Anterior cingulate cortex (tissue), 58 donors: ENCODE measurements at places on chromosomes 5 and 9.

- DNase-seq: peak; percentile 61
These were observed 10.2 kb downstream of the HAND1 start for GRCh38 chr5:154467655-154468354.

GRCh38 chr5:159972538-159973362, 36.2 kb upstream of the TTC1 start:
- no peak for DNase-seq

DNA sequence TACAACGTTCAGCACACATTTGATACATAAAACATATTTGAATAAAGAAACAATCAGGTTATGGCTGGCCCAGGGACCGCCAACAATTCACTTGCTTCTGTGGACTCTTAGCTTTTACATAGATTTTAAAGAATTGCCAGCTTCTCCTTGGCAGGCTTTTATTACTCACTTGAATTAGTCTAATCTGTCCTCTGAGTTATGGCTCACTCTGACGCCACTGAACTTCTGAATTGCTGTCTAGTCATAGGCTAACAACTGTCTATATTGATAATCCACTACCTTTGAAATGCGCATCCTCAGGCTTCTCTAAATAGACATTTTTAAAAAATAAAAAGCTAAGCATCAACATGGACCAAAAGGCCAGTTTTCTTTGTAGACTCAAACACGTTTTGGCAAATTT, 317.4 kb upstream of the SGCD start:
- DNase-seq: no peak

GRCh38 chr9:111176511-111176910, 138.2 kb upstream of the LPAR1 start:
- no peak for DNase-seq

GRCh38 chr9:31210978-31211570, 1173.4 kb upstream of the ACO1 start:
- DNase-seq: no peak

DNA sequence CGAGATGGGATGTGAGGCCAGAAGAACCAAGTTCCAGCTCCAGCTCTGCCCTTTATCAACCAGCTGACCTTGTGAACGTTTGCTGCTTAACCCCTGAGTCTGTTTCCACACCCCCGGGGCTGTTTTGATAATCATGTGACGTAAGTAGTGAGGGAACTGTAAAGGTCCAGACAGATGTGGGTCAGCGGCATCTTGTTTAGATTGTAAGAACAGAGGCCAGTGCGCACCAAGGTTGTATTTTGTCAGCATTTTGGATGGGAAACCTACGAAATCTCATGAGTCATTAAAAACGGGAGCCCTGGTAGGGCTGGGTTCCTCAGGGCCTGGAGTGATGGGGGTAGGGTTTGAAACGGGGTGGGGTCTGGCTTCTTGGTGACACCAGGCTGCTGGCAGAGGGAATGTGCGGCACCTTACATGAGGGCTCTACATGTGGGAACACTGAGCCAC, 13.8 kb upstream of the COL15A1 start:
- no peak for DNase-seq

- no peak for DNase-seq
These were observed 137.8 kb downstream of the CEP120 start for GRCh38 chr5:123285122-123286023.

DNA sequence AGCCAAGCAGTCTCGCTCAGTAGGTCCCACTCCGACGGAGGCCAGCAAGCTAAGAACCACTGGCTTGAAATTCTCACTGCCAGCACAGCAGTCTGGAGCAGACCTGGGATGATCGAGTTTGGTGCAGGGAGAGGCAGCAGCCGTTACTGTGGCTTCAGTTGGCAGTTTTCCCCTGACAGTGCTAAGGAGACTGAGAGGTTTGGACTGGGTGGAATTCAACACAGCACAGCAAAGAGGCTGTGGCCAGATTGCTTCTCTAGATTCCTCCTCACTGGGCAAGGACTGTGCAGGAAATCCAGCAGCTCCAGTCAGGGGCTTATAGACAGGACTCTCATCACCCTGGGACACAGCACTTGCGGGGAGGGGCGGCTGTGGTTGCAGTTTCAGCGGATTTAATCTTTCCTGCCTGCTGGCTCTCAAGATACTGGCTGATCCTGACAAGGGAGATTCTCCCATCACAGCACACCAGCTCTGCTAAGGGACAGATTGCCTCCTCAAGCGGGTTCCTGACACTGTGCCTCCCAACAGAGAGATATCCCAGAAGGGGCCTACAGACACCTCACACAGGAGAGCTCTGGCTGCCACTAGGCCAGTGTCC, 122.1 kb downstream of the YIPF5 start:
- no peak for DNase-seq

GRCh38 chr9:113520109-113520642, 56.6 kb downstream of the RGS3 start:
- DNase-seq: no peak

GRCh38 chr5:145449794-145450193, 385.3 kb downstream of the PRELID2 start:
- DNase-seq: peak; percentile 2

DNA sequence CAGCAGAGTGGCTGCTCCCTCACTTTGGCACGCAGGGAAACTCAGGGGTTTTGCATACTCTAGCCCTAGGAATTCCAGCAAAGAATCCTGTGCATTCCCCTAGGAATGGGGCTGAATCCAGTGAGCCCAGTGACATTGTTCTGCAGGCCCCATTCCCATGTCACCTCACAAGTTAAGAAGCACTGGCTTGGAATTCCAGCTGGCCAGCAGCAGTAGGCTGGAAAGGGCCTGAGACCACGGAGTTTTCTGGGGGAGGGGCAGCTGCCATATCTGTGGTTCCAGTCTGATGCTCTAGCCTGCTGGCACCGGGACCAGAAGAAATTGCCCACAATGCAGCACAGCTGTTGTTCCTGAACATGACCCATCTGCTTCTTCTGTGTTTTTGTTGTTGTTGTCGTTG, 217.6 kb upstream of the DMRTA1 start:
- no peak for DNase-seq

DNA sequence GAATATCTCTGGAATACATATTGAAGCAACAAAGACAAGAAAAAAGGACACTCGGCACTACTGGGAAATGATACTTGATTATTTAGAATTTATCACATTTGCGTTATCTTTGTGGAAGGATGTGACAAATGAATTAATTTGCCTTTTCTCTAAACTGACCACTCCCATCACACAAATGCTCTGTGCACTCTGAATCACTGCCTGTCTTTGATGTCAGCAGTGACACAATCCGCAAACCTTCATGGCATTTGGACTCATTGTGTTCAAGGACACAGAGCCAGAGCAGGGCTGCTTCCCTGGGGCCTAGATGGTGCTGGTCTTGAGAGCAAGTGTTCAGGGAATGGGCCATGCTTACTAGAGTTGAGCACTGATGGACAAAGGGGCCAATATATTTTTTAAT, 4.9 kb upstream of the KIF4B start:
- DNase-seq: no peak

DNA sequence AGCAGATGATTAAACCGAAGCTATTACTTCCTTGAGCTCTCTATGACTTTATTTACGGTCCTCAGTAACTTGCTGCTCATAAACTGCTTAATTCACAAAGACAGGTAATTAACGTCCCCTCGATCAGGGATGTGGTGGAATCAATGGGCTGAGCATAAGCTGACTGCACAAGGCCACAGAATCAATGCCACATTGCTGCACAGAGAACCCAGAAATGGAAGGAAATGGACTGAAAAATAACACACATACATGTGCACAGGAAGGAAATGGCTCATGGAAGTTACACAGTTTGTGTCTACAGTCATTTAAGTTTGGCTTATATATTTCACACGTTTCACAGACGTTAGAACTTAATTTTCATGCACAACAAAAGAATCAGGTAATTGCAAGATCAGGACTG, 118.3 kb upstream of the KLF9 start:
- no peak for DNase-seq

DNA sequence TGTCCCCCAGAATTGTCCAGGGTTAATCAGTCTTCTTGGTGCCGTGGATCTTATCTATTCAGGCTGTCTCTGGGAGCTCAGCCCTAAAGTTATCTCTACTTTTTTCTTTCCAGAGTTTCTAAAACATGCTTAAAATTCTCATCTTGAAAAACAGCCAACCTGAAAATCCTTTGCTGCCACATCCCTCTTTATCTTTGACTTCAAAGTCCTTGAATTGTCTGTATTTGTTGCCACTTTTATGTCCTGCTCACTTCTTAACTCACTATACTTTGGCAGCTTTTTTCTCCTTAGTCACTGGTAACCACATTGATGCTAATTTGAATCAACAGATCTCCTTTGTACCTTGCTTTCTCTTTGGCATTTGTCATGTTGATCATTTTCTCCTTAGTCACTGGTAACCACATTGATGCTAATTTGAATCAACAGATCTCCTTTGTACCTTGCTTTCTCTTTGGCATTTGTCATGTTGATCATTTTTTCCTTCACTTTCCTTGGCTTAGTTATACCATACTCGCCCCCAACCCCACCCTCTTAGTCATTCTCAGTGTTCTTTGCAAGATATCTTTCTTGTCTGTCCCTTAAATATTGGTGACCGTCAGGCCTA, 8.5 kb downstream of the DMXL1 start:
- DNase-seq: no peak

DNA sequence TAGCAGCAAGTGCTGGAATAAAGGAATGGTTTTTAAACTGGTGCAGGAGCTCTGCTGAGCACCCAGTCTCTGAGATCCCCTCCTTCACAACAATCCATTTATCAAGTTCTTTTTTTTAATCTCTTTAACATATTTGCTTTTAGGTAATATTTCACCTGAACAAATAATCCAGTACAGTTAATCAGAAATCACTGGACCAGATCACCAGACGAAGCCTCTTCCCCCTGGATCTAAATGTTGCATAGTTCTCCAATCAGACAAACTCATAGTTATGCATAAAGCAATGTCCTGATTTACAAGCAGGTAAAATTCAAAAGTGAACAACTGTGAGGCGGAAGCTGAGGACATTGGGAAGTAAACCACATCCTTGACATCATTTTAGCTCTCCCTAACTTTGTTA, 657.7 kb upstream of the RORB start:
- DNase-seq: no peak

DNA sequence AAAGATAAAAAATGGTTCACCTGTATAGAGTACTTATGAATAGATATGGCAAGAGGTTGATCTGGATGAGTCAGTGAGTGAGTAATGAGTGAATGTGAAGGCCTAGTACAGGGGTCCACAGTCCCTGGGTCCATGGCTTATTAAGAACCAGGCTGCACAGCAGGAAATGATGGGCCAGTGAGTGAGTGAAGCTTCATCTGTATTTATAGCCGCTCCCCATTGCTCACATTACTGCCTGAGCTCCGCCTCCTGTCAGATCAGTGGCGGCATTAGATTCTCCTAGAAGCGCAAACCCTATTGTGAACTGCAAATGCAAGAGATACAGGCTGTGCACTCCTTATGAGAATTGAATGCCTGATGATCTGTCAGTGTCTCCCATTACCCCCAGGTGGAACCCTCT, 307.7 kb upstream of the ZNF608 start:
- DNase-seq: no peak
